ENCODE measurements at places on chromosomes 5 and 9.
A peak's percentile ranks its signal among the peaks of the same experiment; 100 is the strongest.

- peak; percentile 40 for DNase-seq
Observed at GRCh38 chr9:136538599-136539426, 7.0 kb downstream of the NOTCH1 start.

DNA sequence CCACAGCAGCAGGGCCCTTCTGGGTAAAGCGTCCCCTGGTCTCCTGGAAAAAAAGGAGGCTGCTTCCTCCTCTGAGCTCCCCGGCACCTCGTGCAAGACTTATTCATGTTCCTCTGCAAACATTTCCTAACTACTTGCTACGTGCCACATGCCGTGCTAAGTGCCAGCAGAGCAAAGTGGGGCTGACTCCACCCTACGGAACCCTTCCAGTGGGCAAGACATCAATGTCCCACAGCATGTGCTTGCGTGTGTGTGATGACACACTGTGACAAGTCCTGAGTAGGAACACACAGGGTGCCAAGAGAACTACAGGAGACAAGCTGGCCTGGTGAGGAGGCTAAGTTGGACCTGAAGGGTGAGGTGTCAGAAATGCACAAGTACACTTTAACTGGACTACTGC lies 57.4 kb downstream of the SEMA4D start:
- no peak for DNase-seq

GRCh38 chr5:36705055-36705454 lies 98.6 kb downstream of the SLC1A3 start:
- DNase-seq, result no peak

- DNase-seq, result no peak
Observed at GRCh38 chr5:17989036-17989435, 354.8 kb downstream of the TAF11L14 start.

DNA sequence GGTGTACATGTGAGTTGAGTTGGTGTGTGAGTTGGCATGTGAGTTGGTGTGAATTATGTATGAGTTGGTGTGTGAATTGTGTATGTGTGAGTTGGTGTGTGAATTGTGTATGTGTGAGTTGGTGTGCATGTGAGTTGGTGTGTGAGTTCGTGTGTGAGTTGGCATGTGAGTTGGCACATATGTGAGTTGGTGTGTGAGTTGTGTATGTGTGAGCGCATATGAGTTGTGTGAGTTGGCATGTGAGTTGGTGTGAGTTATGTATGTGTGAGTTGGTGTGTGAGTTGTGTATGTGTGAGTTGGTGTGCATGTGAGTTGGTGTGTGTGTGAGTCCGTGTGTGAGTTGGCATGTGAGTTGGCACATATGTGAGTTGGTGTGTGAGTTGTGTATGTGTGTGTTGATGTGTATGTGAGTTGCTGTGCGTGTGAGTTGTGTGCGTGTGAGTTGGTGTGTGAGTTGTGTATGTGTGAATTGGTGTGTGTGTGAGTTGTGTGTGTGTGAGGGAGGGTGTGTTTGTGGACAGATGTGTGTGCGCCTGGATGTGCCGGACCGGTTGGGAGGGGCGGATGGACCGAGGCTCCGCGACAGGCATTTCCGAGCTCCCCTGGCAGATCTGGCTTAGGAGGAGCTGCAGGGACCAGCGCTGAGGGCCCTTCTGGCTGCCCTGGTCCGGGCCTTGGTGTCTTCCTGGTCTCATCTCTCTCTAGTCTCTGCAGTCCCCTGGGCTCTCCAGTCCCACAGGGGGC lies 162.5 kb upstream of the IER5L start:
- DNase-seq, result no peak

GRCh38 chr5:149160291-149160787 lies 19.0 kb downstream of the ABLIM3 start:
- DNase-seq, result peak; percentile 33

- DNase-seq, result no peak
Observed at GRCh38 chr5:151151793-151152192, 5.8 kb downstream of the ANXA6 start.

GRCh38 chr9:100549048-100549447 lies 28.8 kb upstream of the CAVIN4 start:
- DNase-seq, result no peak

GRCh38 chr5:143080407-143080806 lies 310.2 kb downstream of the ARHGAP26 start:
- DNase-seq, result no peak

GRCh38 chr9:105342147-105342505 lies 97.7 kb downstream of the SLC44A1 start:
- DNase-seq, result no peak

DNA sequence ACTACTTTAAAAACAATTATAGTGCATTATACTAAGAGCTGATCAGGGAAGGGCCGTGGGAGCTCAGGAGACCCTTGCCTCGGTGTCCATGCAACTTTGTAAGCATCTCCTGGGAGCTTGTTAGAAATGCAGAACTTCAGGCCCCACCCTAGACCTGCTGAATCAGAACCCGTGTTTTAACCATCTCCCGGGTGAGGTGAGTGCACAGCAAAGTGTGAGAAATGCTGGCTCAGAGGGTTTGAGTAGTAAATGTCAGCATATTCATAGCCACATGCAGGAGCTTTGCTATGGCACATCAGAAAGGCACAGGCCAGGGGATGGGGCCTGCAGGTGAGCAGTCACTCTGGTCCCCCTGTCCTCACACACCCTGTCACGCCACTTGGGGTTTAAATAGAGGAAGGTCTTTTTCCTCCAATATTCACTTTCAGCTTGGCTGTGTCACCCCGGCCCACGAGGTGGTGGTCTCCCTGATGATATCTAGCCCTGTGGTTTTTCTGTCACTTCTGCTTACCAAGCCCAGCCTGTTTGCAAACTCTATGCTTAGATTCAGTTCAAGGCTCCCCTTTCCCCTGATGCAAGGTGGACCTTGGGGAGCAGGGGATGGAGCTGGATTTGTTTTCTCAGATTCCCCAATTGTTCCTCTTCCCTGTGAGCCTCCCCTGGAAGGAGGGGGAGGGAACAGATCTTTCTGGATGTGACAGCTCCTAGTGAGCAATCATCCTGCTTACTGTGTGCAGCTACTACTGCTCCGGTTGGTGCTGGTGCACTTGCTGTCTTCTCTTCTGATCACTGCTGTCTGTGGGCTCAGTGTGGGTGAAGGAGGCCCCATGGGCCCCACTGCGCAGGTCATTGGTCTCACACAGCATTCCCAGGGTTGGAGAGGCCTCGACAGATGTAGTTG lies 51.8 kb upstream of the TGFBR1 start:
- no peak for DNase-seq

GRCh38 chr9:137237759-137238726 lies 3.0 kb upstream of the TUBB4B start:
- peak; percentile 57 for DNase-seq

DNA sequence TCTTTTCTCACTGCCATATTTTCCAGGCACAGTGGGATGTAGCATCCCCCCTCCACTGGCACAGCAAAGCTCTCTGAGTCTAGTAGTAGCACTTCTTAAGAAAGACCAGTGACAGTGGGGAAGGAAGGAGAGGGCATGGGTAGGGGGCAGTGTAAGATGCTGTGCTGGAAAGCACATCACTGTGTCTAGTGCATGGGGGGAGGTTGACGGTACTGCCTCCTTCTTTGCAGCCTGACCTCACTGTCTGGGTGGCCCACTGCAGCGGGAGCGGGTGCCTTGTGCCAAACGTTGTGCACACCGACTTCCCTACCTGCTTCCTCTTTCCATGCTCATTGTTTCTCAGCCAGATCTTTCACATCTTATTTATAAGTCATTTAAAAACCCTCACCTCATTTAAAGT lies 91.8 kb downstream of the PDE8B start:
- DNase-seq, result no peak

Data from NCI-H2171 treated with DMSO at 0.1 percent for 48 hours (cell line).